ENCODE measurements at places on chromosomes 11 and 22. TPM values are rescaled to one million over a fixed set of nuclear protein-coding genes. Genes with fewer than 3 reads are reported as not detected.

- DNase-seq, result peak; percentile 29
Measured at GRCh38 chr11:112558691-112559090, 298.0 kb upstream of the PLET1 start.

The SEC14L2 gene
- polyA plus RNA-seq, result 17.3 TPM

The TFIP11 gene
- 31.1 TPM for polyA plus RNA-seq

The HTR3B gene
- not detected for polyA plus RNA-seq

- peak; percentile 11 for DNase-seq
Measured at GRCh38 chr22:21657360-21658032, 8.3 kb upstream of the PPIL2 start.

The RAPSN gene
- polyA plus RNA-seq, result not detected

DNA sequence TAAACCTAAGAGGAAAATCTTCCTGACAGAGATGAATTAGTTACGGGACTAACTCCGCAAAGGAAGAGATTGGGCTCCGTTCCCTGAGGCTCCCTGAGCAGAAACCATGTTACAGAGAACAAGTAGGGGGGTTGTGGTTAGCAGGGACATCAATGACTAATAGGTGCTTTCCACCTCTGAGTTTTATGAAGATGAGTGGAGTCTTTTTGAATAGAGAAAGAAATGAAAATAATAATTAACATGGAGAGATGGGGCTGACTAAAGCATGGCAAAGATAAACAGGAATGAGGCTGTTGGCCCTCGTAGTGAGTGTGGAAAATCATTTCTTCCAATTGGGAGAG lies 47.5 kb upstream of the PICALM start:
- peak; percentile 34 for DNase-seq

The PRPF19 gene
- polyA plus RNA-seq, result 55.6 TPM

The KCNJ1 gene
- polyA plus RNA-seq, result 0.08 TPM

- DNase-seq, result peak; percentile 39
Measured at GRCh38 chr11:72736452-72737069, 15.6 kb downstream of the ARAP1 start.

DNA sequence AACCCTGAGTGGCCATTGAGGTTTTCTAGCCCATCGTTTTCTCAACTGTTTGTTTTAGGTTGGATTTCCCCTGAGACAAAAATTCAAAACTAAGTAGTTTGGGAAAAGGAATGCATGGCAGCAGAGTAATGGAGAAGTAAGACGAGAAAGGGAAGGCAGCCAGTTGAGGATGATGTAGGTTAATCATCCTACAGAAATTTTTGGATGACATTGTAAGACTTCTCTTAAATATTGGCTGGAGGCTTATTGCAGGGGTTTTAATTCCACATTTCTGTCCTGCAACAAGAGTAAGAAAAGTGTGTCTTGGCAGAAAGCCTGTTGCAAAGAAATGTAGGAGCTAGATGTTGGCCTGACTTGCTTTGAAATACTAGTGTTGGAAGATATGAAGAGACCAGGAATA lies 308.8 kb downstream of the LUZP2 start:
- DNase-seq, result no peak

- no peak for DNase-seq
Measured at GRCh38 chr11:96647621-96648020, 257.8 kb downstream of the JRKL start.

The TIMP3 gene
- 375 TPM for polyA plus RNA-seq

DNA sequence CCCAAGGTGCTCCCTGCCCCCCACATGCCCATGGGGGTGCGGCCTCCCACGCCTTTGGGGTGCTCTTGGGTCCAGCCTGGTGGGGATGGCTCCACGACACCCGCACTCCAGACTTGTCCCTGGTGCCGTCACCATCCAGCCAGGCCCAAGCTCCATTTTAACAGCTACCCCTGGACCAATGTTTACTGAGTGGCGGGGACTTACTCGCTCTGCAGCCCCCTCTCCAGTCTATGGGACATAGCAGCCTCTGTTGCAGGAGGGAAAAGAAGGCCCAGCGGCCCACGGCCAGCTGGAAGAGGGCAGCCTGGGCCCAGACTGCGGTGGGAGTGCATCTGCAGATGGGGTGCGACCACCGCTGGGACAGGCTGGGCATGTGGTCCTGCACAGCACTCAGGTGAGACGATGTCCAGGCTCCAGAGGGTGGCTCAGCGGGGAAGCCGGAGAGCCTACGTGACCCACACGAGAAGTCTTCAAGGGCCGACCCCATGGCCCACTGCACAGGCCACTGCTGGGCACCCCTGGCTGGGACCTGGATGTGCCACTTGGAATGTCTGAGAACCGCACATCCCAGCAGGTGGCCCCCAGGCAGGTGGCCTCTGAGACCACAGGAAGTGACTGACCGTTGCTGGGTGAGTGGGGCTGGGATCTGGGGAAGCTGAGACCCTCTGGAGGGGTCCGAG lies 18.1 kb downstream of the IL17REL start:
- DNase-seq, result no peak

The IGSF9B gene
- polyA plus RNA-seq, result not detected

DNA sequence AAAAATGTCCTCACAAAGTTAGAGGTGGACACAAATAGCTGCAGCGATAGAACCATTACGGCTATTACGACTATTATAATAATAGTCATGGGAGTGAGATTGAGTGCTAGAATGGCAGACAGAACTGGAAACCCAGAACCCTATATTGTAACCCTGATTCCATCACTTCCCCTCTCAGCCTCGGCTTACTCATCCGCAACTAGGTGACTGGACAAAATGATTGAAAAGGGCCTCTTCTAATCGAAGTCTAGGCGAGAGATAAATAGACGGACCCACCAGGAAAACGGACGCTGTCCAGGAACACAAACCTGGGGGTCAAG lies 629 bp downstream of the PSMA1 start:
- peak; percentile 34 for DNase-seq

- peak; percentile 60 for DNase-seq
Measured at GRCh38 chr11:15911377-15912044, 444.8 kb downstream of the SOX6 start.

DNA sequence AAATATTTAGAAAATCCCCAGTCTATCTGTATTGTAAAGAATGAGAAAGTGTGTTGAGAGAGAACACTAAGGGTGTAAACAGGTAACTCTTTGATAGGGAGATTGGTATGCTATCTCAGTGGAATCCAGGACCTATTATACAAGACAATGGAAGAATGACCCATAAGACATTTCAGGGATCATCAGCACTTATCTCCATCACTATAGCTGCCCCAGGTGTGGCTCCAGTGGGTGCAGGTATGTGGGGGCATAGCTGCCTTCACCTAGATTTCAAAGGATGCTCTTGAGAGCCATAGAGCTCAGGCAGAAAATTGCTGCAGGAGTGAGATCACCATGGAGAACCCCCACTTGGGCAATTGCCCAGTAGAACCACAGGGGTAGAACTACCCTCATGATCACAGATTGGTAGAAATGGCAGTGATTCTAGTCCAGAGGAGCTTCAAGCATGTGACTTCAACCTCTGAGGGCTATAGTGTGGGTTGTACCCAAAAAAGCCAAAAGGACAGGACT lies 252.3 kb upstream of the TBCEL start:
- DNase-seq, result no peak

The OR2AT4 gene
- polyA plus RNA-seq, result not detected

DNA sequence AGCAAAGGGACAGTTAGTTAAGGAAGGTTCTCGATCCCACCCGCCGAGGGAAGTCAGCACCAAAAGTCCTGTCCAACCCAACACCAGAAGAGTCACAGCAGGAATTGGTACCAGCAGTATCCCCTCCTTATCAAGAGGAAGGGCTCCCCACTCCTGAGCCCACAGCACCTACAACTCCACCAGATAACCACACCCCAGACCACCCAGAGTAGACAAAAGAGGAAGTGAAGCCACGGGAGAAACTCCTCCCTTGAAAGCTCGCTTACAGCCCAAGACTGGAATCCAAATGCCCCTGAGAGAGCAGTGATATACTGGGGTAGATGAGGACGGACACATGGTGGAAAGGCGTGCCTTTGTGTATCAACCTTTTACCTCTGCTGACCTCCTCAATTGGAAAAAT lies 7.3 kb upstream of the CD5 start:
- no peak for DNase-seq

DNA sequence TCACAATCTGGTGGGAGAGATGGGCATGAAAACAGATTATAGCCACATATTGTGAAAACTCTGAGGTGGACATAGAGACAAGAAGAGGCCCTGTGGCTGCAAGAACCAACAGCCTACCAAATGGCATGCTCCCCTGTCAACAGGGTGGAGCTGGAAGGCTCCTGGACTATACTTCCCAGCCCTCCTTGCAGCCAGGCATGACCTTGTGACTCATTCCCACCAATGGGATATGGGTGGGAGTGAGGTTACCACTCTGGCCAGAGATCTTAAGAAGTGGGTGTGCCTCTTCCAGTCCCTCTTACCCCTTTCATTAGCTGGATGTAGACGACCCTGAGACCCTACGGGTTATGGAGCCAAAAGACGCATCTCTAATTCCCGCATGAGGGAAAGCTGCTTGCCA lies 126.4 kb upstream of the ZBED5 start:
- no peak for DNase-seq

The TSPAN32 gene
- 0.05 TPM for polyA plus RNA-seq

GRCh38 chr11:93196816-93197379 lies 893 bp downstream of the SLC36A4 start:
- DNase-seq, result no peak

DNA sequence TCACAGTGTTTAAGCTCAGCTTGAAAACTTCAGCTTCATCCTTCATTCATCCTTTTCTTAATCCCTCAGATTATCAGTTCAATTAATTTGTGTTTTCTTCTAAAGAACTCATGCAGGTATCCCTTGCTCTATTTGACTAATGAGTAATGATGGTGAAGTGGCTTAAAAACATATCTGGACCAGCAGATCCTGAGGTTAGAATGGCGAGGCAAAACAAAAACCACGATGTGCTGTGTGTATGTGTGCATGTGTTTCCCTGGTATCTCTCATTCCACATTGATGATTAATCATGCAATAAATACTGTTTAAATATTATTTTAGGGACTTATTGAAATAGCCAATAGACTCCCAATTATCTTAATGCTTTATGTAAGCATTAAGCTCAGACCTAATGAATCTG lies 437.0 kb downstream of the DYNC2H1 start:
- DNase-seq, result peak; percentile 61

- no peak for DNase-seq
Measured at GRCh38 chr11:27721264-27722116, 21.2 kb upstream of the BDNF start.

The PARVA gene
- polyA plus RNA-seq, result 120 TPM

DNA sequence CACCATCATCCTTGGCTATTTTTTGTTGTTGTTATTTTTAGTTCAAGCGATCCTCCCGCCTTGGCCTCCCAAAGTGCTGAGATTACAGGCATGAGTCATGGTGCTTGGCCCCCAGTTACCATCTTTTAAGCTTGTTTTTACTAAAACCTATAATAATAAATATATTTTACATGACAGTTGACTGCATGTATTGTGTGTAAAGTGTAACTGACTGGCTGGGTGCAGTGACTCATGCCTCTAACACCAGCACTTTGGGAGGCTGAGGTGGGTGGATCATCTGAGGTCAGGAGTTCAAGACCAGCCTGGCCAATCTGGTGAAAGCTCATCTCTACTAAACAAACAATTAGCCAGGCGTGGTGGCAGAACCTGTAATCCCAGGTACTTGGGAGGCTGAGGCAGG lies 386.2 kb downstream of the TENM4 start:
- DNase-seq, result peak; percentile 87

DNA sequence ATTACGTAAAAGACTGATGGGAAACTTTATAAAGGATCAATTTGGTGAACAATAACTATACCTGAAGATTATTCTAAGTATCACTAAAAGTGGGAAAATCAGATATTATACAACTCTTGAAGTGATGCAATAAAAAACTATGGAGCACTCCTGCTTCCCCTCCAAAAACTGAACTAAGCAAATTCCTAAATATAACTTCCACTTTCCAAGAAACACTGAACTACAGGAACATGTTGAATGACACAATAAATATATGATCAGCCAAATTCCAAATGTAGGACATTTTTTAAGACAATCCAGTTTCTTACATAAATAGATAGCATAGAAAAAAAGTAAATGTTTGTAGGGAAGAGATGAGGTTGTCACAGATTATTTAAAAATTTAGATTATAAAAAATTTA lies 102.1 kb upstream of the APOA1 start:
- DNase-seq, result no peak

DNA sequence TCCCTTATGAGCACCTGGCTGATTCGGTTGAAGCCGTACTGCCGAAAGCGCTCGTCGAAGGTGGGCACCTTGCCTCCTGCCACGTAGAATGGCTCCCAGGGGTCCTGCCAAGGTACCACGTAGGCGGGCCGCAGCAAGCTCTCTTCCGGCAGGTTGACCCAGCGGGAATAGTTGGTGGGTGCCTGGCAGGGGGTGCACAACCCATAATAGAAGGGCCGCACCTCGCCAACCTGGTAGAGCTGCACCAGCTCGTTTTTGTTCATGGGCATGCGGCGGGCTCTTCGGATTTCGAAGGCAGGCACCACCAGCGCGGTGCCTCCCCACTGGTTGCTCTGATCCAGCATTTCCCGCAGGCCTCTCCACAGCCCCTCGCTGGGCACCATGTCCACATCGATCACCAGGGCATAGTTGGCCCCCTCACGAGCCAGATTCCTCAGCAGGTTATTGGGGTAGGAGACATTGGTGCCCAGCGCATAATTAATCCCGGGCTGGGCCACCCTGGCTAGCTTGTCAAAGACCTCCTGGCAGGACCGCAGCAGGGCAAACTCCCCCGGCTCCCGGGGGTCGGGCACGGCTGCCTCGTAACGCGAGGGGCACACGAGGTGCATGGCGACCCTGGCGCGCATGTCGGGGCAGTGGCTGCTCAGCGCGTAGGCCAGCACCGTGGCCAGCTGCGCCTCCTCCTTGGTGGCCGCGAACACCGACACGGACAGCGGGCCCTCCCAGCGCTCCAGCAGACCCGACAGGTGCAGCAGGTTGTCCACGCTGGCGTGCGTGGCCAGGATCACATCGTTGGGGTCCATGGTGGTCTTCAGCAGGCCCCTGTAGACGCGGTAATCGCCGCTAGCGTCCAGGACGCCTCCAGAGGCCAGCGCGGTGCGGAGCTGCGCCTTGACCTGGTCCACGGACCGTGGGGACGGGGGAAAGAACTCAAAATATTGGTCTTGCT lies 679 bp downstream of the B4GAT1 start:
- no peak for DNase-seq

The PHLDA2 gene
- polyA plus RNA-seq, result 16.2 TPM

The CHADL gene
- polyA plus RNA-seq, result 0.10 TPM

DNA sequence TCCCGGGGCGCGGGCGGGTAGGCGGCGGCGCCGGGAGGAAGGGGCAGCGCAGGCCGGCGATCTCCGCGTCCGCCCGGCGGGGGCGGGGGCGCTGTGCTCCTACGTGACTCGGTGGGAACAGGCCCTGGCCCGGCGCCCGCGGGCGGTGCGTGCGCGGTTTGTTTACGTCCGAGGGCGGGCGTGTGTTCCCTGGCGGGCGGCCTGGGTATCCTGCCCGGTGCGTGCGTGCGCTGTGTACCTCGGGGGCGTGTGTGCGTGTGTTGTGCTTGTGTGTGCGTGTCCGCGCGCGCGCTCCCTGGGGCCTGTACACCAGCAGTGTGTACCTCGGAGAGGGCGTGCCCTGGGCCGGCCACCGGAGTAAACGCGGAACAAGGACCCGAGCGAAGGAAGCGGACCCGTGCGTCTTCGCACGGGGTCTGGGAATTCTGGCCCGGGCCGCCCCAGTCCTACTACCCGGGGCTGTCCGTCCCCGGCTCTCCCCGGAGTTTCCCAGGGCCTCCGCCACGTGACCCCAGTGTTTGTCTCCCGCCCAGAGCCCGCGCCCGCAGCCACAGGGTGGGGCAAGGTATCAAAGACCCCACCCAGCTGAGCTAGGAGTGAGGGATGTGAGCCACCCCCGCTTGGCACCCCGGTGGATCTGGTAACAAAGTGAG lies 769 bp downstream of the MAFF start:
- DNase-seq, result peak; percentile 84

- peak; percentile 65 for DNase-seq
Measured at GRCh38 chr11:35227576-35228327, 88.8 kb downstream of the CD44 start.

All from fibroblast of lung (primary cell).